ENCODE measurements at places on chromosomes 16 and 17. TPM values are rescaled to one million over a fixed set of nuclear protein-coding genes. Genes with fewer than 3 reads are reported as not detected.

The UNKL gene
- total RNA-seq = 32.5 TPM

The SLC16A11 gene
- 0.44 TPM for total RNA-seq

The SMG1 gene
- total RNA-seq = 146 TPM

The DOC2B gene
- total RNA-seq = 34.4 TPM

The ALOX15B gene
- 0.27 TPM for total RNA-seq

The MLKL gene
- total RNA-seq = 5.1 TPM

The HS3ST4 gene
- 1.7 TPM for total RNA-seq

The RASL10B gene
- total RNA-seq = 4.1 TPM

The TBX2 gene
- 86.6 TPM for total RNA-seq

The STRADA gene
- total RNA-seq = 39.4 TPM

The CAMKK1 gene
- 22.0 TPM for total RNA-seq

The ABCA6 gene
- 29.4 TPM for total RNA-seq

The CCL15 gene
- total RNA-seq = not detected

The PLA2G10 gene
- not detected for total RNA-seq

The GAS7 gene
- 126 TPM for total RNA-seq

The KRTAP4-1 gene
- not detected for total RNA-seq

The CCT6B gene
- total RNA-seq = 4.5 TPM

The KRTAP9-4 gene
- not detected for total RNA-seq

The TRIM72 gene
- 7.6 TPM for total RNA-seq

The TSNAXIP1 gene
- 5.2 TPM for total RNA-seq

The ZSCAN10 gene
- not detected for total RNA-seq

The CRISPLD2 gene
- 39.8 TPM for total RNA-seq

The TMED6 gene
- total RNA-seq = not detected

The NTN1 gene
- total RNA-seq = 16.7 TPM

The MNT gene
- 14.8 TPM for total RNA-seq

The PDILT gene
- total RNA-seq = not detected

The PIK3R6 gene
- 2.5 TPM for total RNA-seq

The EIF4A3 gene
- 77.1 TPM for total RNA-seq

The TBC1D28 gene
- not detected for total RNA-seq

The MAPK7 gene
- total RNA-seq = 29.1 TPM

The KRT33B gene
- not detected for total RNA-seq

The CRYM gene
- total RNA-seq = 58.2 TPM

The C1QL1 gene
- total RNA-seq = 11.7 TPM

The TEX14 gene
- 0.71 TPM for total RNA-seq

The HS3ST3B1 gene
- total RNA-seq = 52.8 TPM
